ENCODE measurements at places on chromosomes 4 and X.

DNA sequence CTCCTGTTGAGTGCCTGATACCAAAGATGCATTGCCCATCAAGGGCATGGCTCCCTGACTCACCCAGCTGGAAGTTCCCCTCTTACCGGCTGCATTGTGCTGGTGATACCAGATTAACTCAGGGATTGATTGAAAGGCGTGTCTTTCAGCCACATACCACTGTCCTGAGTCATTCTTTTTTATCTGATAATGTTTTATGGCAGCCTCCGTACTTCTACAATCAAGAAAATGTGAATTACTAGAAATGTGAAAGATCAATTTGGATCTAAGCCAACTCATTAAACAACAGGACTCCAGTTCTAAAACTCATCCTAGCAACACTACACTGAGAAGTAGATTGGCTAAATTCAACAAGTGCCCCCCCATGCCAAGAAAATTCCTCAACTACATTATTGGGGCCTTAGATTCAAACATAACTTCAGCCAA lies 40.0 kb downstream of the TXK start:
- DNase-seq: no peak
- no peaks in the 10 kb centered on the region for H3K36me3 ChIP-seq
- H3K27me3 ChIP-seq: peaks cover 10% of the 10 kb centered on the region
- H3K4me1 ChIP-seq: no peaks in the 10 kb centered on the region
- H3K4me3 ChIP-seq: no peak overlapping the region

DNA sequence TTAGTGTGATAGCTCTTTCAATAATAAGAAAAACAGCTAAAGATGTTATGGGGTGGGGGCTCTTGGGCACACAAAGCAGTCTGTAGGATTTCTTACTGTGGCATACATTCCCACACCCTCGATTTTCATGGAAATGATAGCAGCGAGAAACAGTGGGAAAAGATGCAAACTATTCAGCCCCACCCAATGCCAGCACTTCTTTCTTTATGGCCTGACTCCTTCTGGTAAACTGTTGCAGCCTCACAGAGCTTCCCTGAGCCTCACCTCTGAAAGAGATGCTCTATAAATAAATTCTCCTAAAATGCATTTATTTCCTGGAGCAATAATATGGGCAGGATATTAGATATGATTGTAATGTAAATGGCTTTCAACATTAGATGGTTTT lies 910 bp downstream of the ANK2 start:
- no peaks in the 10 kb centered on the region for H3K36me3 ChIP-seq
- no peak overlapping the region for H3K27ac ChIP-seq
- DNase-seq: no peak
- no peaks in the 10 kb centered on the region for H3K4me1 ChIP-seq
- H3K4me3 ChIP-seq: no peak overlapping the region
- H3K27me3 ChIP-seq: no peaks in the 10 kb centered on the region

DNA sequence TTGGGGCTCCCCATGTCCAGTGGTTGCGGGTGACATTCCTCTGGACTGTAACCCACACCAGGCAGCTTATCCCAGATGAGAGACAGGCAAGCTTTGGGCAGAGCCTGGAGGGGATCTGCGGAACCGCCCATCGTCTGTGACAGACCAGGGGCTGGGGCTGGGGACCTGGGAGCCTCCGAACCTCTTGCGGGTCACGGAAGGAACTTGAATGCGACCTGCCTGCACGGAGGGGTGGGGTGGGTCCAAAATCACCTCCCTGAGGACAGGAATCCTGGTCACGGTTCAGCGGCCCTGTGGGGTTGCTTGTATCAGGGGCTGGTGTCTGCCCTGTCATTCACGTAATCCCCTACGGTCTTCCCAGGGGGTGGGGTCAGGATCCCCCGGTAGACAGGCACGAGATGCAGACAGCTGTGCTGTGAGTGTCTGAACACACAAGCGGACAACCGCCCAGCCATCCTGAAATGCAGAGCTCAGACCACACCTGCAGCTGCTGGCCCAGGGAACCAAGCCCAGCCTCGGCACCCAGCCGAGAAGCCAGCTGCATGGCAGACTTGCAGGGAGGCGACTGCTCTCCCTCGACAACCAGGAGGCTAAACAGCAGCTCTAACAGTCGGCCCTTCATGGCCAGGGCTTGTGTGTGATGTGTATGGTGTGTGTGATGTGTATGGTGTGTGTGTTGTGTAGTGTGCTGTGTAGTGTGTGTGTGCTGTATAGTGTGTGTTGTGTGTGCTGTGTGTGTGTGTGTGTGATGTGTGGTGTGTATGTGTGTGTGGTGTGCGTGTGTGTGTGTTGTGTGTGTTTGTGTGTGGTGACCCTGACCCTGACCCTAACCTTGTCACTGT lies 105.9 kb upstream of the ADRA2C start:
- H3K36me3 ChIP-seq: no peaks in the 10 kb centered on the region
- H3K27ac ChIP-seq: peak overlapping the region; percentile 36
- H3K4me3 ChIP-seq: peak overlapping the region; percentile 31
- H3K4me1 ChIP-seq: peaks cover 47% of the 10 kb centered on the region
- peak; percentile 43 for DNase-seq

DNA sequence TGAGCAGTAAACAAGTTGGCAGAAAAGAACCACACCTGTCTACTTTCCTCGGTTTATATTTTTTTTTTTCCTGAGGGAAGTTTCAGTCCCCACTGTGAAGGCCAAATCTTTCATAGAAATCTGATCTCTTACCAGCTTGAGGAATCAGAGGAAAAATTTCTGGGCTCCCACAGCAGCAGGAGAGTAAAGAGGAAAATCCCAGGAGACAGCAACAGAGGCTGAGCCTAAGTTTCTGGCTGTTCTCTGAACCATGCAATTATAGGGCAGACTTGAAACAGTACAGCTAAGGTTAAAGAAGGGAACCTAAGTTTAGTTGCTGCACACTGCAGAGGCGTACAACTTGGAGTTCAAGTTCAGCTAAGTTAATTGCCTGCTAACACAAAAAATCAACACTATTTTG lies 1090.9 kb upstream of the INTU start:
- peaks cover 4% of the 10 kb centered on the region for H3K27me3 ChIP-seq
- peaks cover 11% of the 10 kb centered on the region for H3K4me1 ChIP-seq
- no peak overlapping the region for H3K4me3 ChIP-seq

GRCh38 chr4:139050446-139050845 lies 34.9 kb downstream of the NOCT start:
- no peaks in the 10 kb centered on the region for H3K27me3 ChIP-seq
- peaks cover 72% of the 10 kb centered on the region for H3K36me3 ChIP-seq
- no peak for DNase-seq
- H3K4me1 ChIP-seq: no peaks in the 10 kb centered on the region
- peak overlapping the region; percentile 51 for H3K27ac ChIP-seq

DNA sequence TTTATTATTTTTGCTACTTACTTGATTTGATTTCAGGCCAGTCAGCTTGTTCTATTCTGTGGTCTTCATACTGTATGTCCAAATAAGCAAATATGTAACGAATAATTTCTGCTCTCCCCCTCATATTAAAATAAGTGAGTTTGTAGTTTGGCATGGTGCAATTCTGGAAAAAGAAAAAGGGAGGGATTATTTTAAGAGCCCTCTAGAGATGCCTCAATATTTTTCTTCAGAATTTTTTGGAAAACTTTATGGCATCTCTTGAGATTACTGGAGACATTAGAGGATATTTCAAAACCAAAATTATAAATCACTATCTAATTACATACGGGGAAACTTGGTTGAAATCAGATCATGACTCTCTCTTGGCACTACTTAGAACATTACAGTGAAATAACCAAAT lies 8.2 kb downstream of the HPGDS start:
- peaks cover 6% of the 10 kb centered on the region for H3K27me3 ChIP-seq
- DNase-seq: no peak
- H3K4me3 ChIP-seq: no peak overlapping the region
- H3K27ac ChIP-seq: no peak overlapping the region

- peaks cover 77% of the 10 kb centered on the region for H3K36me3 ChIP-seq
- H3K27me3 ChIP-seq: no peaks in the 10 kb centered on the region
- peaks cover 43% of the 10 kb centered on the region for H3K4me1 ChIP-seq
- peak overlapping the region; percentile 87 for H3K27ac ChIP-seq
- no peak for DNase-seq
These were observed 38.0 kb downstream of the TRIM2 start for GRCh38 chr4:153241970-153242838.
